ENCODE measurements at places on chromosomes 2 and 18. TPM values are rescaled to one million over a fixed set of nuclear protein-coding genes. Genes with fewer than 3 reads are reported as not detected.

SERPINB5 gene
- polyA plus RNA-seq, result not detected

CLK1 gene
- 26.2 TPM for polyA plus RNA-seq

DNA sequence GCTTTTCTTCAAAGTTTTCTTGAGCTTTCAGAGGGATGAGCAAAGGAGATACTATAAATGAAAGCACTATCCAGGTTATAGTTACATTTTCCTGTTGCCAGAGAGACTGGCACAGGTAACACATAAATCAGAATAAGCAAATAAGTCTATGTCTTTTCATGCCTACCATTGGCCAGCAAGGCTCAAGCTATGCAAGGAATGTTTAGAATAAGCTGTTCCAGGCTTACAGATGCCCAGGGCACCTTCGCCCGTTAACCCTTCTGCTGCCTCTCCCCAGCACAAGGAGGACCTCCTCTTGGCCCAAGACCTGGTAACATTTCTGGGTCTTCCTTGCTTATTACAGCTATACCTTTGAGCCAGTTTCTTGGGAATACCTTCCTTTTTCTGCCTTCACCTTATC is 233.7 kb upstream of the MEIS1 start:
- no peak overlapping the region for H3K4me3 ChIP-seq
- DNase-seq, result no peak
- no peaks in the 10 kb centered on the region for H3K27me3 ChIP-seq
- H3K36me3 ChIP-seq, result no peaks in the 10 kb centered on the region
- H3K27ac ChIP-seq, result no peak overlapping the region

- no peak overlapping the region for H3K27ac ChIP-seq
- H3K4me3 ChIP-seq, result no peak overlapping the region
- no peaks in the 10 kb centered on the region for H3K4me1 ChIP-seq
These were observed 45.1 kb upstream of the CD226 start for GRCh38 chr18:69992776-69993175.

Data from immature natural killer cell (primary cell).